ENCODE measurements at places on chromosomes 7 and 10.

GRCh38 chr10:14186245-14186644 is 144.5 kb downstream of the FRMD4A start:
- no peak for DNase-seq

DNA sequence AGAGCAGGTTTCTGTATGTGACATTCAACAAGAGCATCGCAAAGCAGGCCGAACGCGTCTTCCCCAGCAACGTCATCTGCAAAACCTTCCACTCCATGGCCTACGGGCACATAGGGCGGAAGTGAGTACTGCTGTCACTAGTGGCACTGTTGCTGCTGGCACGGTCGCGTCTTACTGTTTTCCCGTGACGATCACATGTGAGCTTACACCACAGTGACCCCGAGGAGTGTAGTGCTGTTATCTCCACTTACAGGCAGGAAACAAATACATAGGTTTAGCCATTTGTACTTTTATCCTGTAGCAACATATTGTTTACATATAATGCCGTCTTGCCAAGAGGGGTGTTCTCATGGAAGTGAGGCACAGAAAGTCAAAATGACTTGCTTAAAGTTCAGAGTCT is 25.4 kb downstream of the FBH1 start:
- no peak for DNase-seq

- DNase-seq, result no peak
Measured at GRCh38 chr10:22280078-22280477, 36.1 kb upstream of the COMMD3 start.

GRCh38 chr10:79444199-79445119 is 965 bp downstream of the ZCCHC24 start:
- peak; percentile 34 for DNase-seq

DNA sequence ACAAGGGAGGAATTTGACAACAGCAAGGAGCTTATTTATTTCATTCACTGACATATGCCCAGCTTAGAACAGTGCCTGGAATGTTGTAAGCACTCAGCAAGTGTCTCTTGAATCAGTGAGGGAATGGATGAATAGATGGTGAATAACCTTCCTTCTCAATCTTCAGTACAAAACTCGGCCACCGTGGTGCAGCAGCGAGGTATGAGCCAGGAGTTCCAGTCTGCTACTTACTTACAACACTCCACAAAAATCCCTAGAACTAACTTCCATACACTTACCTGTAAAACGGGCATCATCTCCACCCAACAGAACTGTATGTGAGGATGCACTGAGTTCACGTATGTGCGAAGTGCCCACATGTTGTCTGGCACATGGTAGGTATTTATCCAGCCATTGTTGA is 237.4 kb downstream of the WDR11 start:
- DNase-seq, result no peak

- DNase-seq, result no peak
Measured at GRCh38 chr7:127911968-127912511, 119.2 kb downstream of the LRRC4 start.

GRCh38 chr10:128440513-128441160 is 314.4 kb upstream of the MKI67 start:
- DNase-seq, result no peak

DNA sequence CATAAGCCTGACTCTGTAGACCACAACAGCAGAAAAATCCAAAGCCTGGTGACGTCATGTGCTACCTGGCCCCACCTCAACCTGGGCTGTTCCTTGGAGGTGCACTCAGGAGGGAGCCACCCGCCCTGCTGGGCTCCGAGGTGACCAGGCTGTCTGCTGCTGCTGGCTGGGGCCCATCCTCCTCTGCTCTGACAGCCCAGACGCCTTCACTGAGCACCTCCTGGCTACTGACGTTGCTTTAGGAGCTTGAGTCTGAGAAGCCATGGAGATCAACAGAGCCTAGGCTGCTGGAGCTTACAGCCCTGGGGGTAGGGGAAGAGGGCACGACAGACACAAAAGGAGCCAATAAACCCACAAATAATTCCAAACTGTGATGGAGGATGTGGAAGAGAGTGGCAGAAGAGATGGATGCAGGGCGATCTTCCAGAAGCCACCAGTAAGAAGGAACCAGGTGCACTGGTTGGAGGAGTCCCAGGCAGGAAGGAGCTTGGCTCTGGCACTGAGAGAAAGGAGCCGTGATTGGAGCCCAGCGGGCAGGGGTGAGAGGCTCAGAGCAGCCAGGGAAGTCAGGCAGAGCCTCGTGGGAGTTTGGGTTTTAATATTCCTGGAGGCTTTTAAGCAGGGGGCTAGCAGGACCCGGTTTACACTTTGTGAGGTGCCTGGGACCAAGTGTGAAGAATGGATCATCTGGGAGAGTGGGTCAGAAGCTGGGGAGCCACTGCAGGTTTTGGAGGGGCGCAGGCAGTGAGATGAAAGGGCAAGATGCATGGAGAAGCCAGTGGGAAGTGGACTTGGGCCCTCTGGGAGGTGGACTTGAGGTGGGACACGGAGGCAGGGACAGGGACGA is 1.7 kb upstream of the PTPRE start:
- DNase-seq, result no peak

GRCh38 chr7:57218196-57218716 is 86.0 kb upstream of the ZNF479 start:
- no peak for DNase-seq

- DNase-seq, result no peak
Measured at GRCh38 chr7:103528152-103528551, 82.1 kb upstream of the SLC26A5 start.

DNA sequence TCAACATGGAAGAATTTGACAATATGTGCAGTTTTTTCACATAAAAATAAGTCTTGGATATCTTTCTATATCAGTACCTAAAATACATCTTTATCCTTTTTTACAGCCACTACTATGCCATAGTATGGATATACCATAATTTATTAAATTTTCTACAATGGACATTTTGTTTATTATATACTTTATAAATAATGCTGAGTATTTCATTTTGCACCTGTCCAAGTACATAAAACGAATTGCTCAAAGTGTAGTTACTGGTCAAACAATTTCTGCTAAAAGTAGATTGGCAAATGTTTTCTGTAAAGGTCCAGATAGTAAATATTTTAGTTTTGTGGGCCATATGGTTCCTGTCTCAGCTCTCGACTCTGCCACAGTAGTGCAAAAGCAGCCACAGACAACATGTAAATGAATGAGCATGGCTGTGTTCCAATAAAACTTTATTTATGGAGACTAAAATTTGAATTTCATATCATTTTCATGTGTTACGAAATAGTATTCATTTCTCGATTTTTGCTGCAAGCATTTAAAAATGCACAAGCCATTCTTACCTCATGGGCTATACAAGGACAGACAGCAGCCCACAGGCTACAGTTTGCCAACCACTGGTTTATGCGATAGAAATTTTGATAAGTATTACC is 96.9 kb upstream of the STEAP1B start:
- no peak for DNase-seq

DNA sequence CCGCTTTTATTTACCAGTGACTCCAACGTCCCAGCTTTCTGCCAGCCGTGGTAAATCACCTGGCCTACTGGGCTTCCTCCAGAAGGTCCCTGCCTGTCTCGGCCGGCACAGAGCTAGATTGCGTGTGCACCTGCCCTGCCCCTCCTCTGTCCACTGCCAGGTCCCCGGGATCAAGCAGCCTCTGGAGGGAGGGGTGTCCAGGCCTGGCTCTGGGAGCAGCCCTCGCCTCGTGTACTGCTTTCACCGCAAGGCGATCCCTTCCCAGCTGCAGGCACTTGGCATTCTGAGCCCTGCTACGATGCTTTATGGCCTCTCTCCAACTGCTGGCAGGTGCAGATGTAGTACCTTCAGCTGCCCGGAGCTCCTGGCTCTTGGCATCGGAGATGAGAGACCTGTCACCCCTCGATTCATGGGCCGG is 7.4 kb downstream of the SLC29A3 start:
- no peak for DNase-seq

- DNase-seq, result no peak
Measured at GRCh38 chr10:60810437-60811182, 32.3 kb downstream of the CDK1 start.

GRCh38 chr10:77016278-77016815 is 621.3 kb downstream of the KCNMA1 start:
- DNase-seq, result no peak

DNA sequence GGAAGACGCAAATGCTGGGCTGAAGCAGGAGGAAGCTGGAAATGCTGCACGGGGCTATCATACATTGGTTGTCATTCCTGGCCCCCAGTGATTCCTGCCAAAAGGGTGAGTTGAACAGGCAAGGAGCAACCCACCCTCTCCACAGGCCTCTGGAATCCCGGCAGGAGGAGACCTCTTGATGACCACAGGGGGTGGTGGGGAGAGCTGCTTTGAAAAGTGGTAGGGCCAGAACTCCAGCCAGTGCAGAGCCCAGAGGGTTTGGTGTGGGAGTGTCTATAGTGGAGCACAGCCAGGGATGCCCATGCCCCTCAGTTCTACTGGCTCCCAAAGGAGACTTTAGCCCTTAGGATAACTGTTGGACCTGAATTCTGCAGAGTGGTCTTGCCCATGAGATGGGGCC is 89.2 kb downstream of the SAMD9 start:
- DNase-seq, result no peak

DNA sequence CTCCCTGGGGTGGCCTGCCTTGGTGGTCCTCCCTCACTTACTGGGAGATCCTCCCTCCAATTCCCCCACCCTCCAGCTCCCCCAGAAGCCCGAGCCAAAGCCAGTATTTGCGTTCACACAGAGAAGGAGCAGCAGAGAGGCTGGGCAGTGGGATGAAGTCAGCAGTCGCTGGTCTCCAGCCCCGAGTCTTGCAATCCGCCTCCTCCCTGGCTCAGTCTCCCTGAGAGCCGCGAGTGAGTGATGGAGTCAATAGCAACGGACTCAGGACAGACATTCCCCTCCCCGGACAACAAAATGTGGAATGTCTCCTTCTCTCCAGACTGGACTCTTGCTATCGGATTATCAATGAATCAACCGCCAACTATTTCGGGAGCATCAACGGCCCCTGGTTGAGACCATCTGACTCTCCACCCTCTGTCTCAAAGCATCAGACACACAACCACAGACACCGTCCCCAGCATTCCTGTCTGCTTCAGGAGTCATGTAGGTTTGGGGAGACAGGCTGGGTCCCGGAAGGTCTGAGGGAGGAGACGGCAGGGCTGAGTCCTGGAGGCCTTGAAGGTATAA is 178.4 kb downstream of the SH3PXD2A start:
- no peak for DNase-seq
